ENCODE measurements at places on chromosomes 4 and X.
A peak's percentile ranks its signal among the peaks of the same experiment; 100 is the strongest.

DNA sequence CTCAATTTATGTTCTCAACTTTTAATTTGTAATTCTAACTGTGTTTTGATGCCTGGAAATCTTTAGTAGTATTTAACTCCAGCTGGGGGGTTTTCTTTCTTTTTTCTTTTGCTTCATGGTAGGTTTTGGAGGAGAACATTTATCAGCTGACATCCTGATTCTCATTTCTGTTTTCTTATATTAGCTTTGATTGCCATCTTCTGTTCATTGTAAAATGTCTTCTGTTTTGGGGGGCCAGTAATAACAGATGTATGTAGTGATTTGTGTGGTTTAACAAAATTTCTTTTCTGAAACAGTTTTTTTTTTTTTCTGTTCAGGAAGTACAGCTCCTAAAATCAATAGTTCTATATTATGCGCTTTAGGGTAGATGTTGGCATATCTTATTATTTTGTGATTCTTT is 182.2 kb downstream of the GABRB1 start:
- DNase-seq, result no peak

DNA sequence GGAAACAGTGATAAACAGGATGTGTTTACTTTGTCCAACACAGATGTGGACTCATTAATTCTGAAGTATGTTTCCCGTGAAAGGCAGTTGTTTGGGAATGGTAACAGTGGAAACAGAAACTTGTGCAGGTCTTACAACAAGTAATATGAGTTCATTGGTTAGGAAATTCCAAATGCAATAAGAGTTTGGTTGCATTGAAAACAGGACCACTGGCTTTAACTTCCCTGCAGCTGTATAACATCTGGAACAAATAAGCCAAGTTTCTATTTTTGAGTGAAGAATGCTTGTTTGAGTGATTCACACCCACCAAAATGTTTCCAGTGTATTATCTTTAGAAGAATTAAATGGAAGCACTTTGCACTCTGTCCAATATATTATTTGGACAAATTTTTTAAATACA is 82.4 kb upstream of the BMP3 start:
- DNase-seq, result no peak

DNA sequence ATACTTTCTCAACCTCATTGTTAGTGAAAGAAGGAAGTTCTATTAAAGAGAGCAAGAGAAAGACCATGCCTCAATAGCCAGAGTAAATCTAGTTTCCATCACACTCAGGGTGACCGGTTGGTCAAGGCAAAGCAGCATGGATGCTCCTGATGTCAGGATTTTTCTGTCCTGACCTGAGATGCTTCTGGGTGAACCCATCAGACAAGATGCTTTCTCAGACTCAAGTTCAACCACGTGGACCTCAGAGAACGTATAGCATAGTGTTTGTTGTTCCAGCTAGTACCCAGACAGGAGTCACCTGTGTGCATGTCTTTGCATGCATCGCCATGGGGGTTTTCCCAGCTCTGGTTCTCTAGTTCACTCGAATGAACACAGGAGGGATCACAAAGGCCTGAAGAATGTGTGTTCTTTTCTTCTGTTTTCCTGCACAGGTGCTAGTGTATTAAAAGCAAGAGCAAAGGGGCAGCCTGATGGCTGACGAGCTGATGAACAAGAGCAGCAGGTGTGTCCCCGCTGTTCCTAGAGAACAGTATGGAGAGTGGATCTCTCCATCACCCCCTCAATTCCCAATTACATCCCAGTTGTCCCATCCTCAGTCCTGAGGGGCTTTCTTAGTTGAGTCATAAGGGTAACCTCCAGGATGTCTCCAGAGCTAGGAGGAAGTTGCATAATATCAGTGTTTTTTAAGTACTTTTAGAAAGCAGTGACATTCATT is 110.5 kb upstream of the ENPP6 start:
- DNase-seq, result no peak

- no peak for DNase-seq
Observed at GRCh38 chrX:34631479-34632220, 25.4 kb downstream of the TMEM47 start.

- DNase-seq, result no peak
Observed at GRCh38 chr4:146329050-146329716, 114.8 kb downstream of the REELD1 start.

DNA sequence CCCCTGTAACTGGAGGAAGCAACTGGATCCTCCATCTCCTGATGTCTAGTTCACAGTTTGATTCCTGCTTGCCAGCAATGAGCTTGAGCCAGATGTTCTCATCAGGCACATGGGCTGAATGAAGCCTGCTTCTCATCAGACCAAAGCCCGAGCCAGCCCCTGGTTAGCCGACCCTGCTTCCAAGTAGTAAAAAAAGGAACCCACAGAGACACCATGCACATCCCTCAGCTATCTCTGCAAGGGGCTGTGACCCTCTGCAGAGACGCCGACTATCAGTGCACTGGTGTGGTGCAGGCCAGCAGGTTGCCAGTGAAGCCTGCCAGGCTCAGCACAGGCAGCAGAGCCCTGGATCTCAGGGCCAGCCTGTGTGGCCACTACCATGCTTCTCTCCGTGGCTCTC is 2.8 kb downstream of the DCTD start:
- no peak for DNase-seq

DNA sequence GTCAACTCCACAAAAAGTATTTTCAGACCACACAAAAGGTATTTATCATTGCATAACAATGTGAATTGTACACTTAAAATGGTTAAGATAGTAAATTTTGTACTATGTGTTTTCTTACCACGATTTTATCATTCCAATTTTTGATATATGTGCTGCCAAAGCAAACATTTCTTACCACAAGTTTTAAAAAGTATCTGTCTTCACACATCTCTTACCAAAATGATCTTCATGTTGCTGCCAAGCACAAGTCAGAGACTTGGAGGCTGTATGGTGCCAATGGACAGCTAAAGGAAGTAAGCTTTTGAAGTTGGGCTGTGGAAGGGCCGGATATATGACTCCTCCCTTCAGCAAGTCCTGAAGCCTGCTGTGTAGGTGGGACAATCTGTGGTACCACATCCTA is 67.9 kb downstream of the TMLHE start:
- no peak for DNase-seq

GRCh38 chrX:56314334-56314733 is 82.2 kb downstream of the KLF8 start:
- DNase-seq, result peak; percentile 32

DNA sequence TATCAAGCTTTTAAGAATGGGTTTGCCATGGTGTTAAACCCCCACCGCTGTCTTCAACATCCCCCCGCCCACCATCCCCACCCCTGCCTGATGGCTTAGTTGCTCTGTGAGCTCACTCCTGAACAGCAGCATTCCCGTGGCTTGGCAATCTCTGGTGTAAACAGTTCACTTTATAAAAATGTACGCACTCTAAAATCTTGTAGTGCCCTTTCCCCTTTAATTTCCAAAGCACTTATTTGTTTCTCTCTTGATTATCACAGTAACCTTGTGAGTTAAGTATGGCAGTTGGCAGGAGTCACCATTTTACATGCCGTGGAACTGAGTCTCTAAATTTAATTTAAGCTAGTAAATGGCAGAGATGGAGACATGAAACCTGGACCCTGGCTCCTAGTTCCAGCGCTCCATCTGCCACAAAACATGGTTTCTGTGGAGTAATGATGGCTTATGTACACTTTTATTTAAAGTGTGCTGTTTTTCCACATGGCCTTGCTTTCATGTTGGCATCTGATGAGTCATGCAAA is 123.1 kb downstream of the AFF1 start:
- no peak for DNase-seq

- DNase-seq, result no peak
Observed at GRCh38 chr4:114281164-114281960, 301.9 kb upstream of the ARSJ start.

- DNase-seq, result no peak
Observed at GRCh38 chr4:127131527-127131926, 501.2 kb upstream of the INTU start.

GRCh38 chr4:155837203-155837796 is 28.8 kb downstream of the ASIC5 start:
- DNase-seq, result no peak

All from CD4-positive, alpha-beta T cell treated with Interleukin-21 for 1 hour (primary cell).